Stimulated activated CD8-positive, alpha-beta memory T cell treated with anti-CD3 and anti-CD28 coated beads, Interleukin-7, amount 100 ng/mL, for 4 hours (primary cell): ENCODE measurements at places on chromosomes 1 and 21.

GRCh38 chr1:89041721-89042120, 19.1 kb upstream of the GBP3 start:
- no peak for DNase-seq

DNA sequence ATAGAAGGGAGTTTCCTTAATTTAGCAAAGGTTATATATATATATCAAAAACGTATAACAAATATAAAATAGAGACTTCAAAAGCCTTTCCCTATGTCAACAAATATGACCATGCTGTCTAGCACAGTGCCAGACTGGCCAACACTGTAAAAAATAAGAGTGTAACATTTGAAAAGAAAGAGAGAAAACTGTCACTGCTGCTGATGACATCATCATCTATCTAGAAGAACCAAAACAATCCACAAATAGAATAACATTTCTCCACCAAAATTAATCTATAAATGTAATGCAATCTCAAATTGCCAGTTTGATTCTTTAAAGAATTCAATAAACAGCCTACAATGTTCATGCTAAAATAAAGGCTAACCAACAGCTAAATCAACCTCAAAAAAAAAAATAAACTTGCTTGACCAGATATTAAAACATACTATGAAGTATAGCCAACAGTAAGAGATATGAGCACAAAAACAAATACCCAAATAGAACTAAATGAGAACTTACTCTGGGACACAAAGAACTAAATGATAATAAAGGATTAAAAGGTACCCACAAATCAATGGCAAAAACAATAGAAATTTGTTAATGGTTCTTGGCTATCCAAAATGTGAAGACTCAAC, 50.2 kb downstream of the ENAH start:
- no peak for DNase-seq

DNA sequence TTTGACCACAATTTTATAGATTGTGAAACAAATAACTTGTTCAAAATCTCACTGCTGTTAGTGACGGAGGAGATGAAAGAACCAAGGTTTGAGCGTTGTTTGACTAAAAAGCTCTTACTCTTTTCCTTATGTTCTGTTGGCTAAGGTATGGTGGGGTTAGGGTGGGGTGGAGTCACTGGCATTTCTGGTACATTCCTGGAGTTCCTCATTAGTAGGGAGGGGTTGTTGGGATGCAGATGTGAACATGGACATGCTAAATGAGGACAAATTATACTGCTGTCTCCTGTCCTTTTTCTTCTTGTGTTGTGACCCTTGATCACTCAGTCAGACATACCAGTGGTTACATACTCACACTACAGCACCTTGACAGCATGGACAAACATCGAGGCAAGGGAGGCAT, 26.2 kb upstream of the CD1D start:
- no peak for DNase-seq

- DNase-seq = no peak
These were observed 5.3 kb downstream of the HES2 start for GRCh38 chr1:6414443-6414844.

DNA sequence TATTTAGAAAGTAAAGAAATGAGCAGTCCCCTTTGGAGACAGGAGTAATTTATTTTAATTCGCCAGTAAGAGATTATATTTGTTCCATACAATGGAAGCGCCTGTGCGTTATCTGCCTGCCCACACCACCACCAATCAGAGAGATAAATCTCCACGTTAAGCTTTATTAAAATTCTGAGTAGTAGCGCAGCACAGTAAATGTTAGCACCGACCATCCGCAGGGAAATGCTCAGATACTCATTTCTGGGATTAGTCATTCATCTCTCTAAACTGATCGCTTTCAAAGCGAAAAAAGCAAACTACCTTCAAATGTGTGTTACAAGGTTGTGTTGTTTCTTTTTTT, 1.2 kb downstream of the ETS2 start:
- DNase-seq = no peak

DNA sequence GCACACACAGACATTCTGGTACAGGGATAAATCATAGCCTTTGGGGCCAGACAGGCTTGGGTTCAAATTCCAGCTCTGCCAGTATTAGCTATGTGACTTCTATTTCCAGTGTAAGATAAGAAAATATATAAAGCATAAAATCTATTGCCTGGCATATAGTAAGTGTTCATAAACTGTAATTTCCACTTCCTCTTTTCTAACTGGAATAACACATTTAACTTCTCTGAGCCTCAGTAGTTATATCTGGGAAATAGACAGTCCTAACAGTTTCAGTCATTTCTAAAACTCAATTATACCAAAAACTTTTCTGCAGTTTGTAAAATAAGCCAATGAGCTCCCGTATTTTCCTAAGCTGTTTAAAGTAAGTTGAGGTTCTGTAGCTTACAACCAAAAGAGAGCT, 351.4 kb downstream of the ZNF326 start:
- DNase-seq = no peak

- no peak for DNase-seq
These were observed 62.5 kb downstream of the ASH1L start for GRCh38 chr1:155499953-155500639.
